ENCODE measurements at places on chromosomes 6 and 20. TPM values are rescaled to one million over a fixed set of nuclear protein-coding genes. Genes with fewer than 3 reads are reported as not detected.

The WFDC10B gene
- total RNA-seq, result not detected

The PRPH2 gene
- total RNA-seq, result not detected

The PRSS16 gene
- 0.62 TPM for total RNA-seq

DNA sequence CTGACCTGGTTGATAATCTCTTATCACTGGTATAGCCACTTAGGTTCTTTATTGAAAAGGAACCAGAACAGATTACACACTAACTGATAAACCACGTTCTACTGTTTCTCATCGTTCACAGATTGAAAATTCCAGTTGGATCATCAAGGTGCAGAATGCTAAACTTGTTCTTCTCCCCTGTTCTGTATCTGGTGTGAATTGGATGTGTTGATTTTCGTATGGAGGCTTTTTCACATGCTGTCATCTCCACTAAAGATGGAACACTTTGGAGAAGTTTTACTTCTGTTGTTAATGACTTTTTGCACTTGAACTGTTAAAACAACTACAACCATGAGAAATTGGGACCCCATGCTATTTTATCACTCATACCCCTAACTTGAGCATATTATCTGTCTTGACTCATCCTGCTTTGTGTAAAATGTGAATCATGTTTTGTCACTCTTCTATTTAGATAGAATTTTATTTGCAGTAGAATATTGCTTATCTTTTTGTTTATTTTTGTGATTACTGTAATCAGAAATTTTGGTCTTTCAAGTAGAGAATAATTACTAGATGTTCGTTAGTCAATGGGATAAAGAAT is 17.5 kb downstream of the VAPB start:
- peak; percentile 23 for DNase-seq

GRCh38 chr6:57313009-57313408 is 4.4 kb upstream of the PRIM2 start:
- no peak for DNase-seq

GRCh38 chr20:64137598-64138031 is 26.6 kb upstream of the MYT1 start:
- no peak for DNase-seq

- DNase-seq, result no peak
Measured at GRCh38 chr6:150156460-150156859, 13.6 kb downstream of the PPP1R14C start.

All from A172 (cell line).